Fibroblast of skin of right quadriceps (primary cell): ENCODE measurements at places on chromosomes 6 and 20.

GRCh38 chr20:61760321-61760720, 305.4 kb downstream of the TAF4 start:
- no peak for DNase-seq

- DNase-seq, result peak; percentile 83
These were observed 86.1 kb downstream of the SLX4IP start for GRCh38 chr20:10521068-10521831.

DNA sequence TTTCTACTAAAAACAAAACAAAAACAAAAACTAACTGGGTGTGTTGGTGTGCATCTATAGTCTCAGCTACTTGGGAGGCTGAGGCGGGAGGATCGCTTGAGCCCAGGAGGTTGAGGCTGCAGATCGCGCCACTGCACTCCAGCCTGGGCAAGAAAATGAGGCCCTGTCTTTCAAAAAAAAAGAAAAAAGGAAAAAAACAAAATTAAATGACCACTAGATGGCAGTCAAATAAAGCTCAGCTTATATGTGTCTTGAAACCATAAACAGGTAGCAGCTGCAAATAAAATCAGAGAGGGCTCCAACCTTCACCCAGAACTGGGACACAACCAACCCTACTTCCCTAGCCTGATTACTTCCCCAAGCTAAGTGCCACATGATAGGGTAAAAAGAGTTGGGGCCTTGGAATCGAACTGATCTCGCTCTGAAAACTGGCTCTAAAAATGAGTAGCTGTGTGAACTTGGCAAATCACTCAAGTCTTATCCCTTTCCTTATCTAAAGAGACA, 67.1 kb upstream of the ADGRF4 start:
- peak; percentile 50 for DNase-seq

GRCh38 chr6:21123507-21124436, 469.8 kb upstream of the SOX4 start:
- no peak for DNase-seq

GRCh38 chr20:40970218-40970617, 58.4 kb upstream of the TOP1 start:
- DNase-seq, result no peak

GRCh38 chr6:135212020-135212806, 31.1 kb downstream of the MYB start:
- peak; percentile 89 for DNase-seq
